ENCODE measurements at places on chromosomes 6 and 20. TPM values are rescaled to one million over a fixed set of nuclear protein-coding genes. Genes with fewer than 3 reads are reported as not detected.
A peak's percentile ranks its signal among the peaks of the same experiment; 100 is the strongest.

DNA sequence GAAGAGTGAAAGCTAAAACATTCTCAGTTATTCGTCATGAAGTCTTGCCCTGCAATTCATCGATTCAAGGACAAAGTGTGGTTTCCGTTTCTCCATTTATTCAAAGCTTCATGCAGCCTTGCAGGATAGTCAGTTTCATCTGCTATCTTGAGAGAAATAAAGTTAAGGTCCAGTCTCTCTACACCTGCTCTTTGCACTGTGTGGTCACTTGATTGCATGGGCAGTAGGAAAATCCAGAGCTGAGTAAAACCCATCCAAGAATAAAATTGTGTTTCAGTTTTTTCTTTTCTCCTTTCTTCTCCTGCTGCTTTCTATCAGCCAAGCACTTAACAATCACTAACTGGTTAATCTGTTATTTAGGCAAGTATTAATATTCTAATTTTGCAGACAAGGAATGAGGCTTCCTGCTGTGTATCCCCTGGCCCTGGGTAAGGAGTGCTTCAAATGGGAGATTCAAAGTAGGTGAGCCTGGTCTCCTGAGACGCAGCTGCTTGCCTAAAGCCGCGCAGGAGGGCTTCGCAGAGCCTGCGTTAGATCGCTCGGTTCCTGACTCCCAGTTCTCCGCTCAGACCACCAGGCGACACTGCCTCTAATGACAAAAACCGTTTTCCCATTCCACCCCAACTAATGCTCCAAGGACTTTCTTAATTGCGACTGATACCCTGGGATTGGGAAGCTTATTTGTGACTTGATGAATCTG is 808.3 kb downstream of the TFAP2A start:
- DNase-seq, result no peak

DNA sequence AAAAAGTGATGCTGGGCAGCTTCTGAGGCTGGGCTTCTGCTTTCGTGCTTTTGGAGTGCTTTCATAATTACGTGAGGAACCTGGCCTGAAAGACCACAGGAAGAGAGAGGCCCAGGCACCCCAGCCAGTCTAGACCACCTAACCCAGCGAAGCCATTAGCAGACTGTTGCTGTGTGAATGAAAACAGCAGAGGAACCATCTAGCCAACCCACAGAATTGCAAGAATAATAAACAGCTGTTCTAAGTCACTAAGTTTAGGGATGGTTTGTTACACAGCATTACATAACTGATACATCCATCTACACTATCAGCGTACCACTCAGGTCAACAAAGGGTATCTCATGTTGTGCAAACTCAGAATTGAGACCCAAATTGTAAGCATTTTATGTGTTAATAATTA is 34.5 kb downstream of the FGD2 start:
- no peak for DNase-seq

GRCh38 chr20:57683287-57683686 is 26.5 kb downstream of the PMEPA1 start:
- no peak for DNase-seq

DNA sequence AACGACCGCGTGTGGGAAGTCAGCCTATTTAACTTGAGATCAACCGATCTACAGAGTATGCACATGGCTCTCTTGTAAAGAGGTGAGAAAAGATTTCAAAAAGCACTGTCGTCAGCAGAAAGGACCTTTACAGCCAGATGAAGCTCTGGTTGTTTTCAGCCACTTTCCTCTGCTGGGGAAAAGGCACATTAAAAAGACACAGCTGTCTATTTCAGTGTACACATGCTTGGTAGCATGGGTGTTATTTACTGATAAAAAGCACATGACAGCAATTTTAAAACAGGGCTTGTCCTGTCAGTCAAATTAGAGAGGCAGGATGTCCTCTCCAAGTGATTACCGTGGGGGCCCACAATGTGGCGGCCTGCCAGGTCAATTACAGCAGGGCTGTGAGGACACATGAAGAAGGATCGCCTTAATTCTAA is 188.9 kb downstream of the PRKN start:
- DNase-seq, result no peak

- DNase-seq, result no peak
Measured at GRCh38 chr20:16781496-16781895, 33.3 kb downstream of the OTOR start.

DNA sequence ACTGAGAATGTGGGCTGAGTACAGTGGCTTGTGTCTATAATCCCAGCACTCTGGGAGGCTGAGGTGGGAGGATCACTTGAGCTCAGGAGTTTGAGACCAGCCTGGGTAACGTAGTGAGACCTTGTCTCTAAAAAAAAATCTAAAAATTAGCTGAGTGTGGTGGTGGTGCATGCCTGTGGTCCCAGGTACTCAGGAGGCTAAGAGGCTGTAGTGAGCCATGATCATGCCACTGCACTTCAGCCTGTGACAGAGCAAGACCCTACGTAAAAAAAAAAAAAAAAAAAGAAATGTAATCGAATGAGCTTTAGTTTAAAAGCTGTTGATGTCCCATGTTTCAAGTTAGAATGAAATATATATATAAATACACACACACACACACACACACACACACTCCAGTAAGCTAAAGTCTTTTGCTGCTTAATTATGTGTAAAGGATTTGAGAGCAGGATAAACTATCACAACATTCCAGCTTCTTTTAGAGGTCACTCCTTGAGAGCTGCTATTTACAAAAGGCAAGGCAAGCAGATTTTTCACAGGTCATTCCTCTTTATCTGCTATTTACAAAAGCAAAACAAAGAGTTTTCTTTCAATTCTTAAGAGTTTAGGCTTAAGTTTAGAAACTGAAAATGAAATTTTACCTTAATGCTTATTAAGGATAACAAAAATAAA is 4.7 kb upstream of the MICAL1 start:
- DNase-seq, result no peak

GRCh38 chr6:105804000-105804399 is 282.1 kb upstream of the PRDM1 start:
- peak; percentile 58 for DNase-seq

GRCh38 chr6:126252154-126252553 is 87.8 kb upstream of the CENPW start:
- DNase-seq, result no peak

GRCh38 chr20:11229772-11230171 is 556.0 kb upstream of the JAG1 start:
- peak; percentile 99 for DNase-seq

DNA sequence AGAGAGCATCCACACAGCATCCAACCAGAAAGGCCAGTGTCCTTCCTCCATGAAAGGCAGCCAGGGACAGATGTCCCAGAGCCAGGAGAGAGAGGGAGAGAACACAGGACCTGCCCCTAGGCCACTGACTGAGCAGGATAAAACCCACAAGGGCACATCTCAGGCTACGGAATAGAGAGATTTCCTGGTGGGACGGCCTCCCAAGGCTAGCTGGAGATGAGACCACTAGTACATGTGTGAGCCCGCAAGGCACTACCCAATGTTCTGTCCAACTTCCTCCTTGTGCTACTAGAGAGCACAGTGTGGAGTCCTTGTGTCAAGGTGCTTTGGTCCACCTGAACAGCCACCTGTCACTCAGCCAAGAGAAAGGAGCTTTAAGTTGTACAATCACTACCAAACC is 44.2 kb downstream of the PLCG1 start:
- DNase-seq, result no peak

GRCh38 chr6:160667639-160668481 is 3.8 kb upstream of the LPA start:
- DNase-seq, result no peak

DNA sequence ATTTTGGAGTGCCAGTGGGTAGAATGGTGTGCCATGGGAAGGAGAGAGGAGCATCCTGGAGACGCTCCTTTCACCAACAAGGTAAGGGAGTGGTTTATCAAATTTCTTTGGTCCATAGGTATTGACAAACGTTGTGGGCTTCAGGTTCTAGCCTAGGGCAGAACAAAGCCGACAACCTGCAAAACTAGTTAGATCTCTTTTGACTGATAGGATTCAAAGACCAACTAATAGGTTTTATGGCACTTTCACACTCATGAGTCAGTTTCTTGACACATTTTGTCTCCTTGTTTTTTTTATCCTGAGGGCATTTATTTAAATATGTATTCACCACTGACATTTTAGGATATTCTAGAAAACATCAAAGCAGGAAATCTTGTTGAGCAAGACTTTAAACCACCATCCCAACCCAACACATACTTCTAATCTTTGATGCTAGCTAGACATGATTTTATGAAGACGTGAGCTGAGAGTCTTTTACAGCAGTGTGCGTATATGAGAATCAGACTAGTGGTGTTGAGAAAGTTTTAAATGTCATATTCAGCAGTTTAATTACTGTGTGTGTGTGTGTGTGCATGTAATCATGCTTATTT is 370.4 kb upstream of the HSF2 start:
- DNase-seq, result no peak

- DNase-seq, result peak; percentile 52
Measured at GRCh38 chr6:44268095-44268628, 2.1 kb upstream of the TMEM151B start.

- DNase-seq, result no peak
Measured at GRCh38 chr6:3266170-3266569, 7.4 kb downstream of the PSMG4 start.

DNA sequence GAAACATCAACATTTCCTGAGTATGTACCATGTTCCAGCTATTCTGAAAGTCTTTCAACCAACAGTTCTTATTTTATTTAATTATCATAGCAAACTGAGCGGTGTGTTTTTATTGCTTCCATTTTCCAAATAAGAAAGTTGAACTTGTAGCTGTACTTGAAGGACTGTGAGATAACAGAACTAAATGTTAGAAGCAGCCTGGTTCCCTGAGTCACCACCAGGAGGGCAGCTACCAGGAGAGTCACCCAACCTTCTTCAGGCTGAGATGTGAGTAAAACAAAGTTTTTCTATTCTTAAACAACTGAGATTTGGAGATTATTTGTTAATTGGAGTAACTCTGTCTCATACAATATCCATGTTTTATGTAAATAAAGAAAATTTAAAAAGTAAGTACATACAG is 403.4 kb downstream of the PKHD1 start:
- no peak for DNase-seq

DNA sequence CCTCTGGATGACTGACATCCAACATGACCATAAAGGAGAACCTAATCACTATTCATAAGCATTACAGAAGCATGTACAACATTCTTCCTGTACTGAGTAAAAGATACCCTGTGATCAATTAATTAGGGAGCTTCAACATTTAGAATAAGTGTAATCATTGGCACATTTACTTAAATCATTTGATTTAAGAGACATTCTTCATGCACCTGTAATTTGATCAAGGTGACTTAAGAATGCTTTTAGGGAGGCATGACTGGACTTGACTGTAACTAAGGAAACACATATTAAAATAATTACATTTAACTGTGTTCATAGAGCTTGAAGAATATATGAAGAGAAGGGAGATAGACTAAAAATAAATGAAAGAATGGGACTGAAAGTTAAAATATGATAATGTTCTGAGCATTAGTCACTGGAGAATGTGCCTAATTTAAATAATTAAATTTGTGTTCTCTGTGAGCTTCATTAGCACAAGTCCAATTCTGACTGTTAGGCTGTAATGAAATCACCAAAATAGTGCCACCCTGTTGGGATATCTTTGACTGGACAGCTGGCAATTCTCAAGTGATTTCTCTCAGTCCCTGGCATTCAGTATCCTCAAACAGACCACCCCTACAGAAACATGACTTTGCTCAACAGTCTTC is 295.5 kb upstream of the ADGRB3 start:
- DNase-seq, result no peak

DNA sequence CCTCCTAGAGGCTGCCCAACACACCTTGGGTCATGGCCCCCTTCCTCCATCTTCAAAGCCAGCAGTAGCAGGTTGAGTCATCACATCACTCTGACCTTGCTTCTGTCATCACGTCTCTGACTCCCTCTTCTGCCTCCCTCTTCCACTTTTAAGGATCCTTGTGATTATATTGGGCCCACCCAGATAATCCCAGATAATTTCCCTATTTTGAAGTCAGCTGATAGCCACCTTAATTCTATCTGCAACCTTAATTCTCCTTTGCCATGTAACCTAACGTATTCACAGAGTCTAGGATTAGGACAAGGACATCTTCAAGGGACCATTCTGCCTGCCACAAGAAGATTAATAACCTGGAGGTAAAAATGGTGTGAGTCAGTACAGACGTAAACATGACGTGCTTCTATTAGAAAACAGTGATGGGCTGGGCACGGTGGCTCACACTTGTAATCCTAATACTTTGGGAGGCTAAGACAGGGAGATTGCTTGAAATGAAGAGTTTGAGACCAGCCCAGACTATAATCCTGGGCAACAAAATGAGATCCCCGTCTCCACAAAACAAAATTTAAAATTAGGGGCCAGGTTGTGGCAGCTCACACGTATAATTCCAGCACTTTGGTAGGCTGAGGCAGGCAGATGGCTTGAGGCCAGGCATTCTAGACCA is 3.3 kb downstream of the ZSWIM3 start:
- no peak for DNase-seq

GRCh38 chr6:49463612-49463967 is 420 bp downstream of the CENPQ start:
- DNase-seq, result no peak

The PDRG1 gene
- 3.8 TPM for total RNA-seq

The FBXO5 gene
- total RNA-seq, result 52.9 TPM

The GNMT gene
- total RNA-seq, result 0.36 TPM
